Muscle of back (tissue), 13 donors: ENCODE measurements at places on chromosomes 5 and 9.
A peak's percentile ranks its signal among the peaks of the same experiment; 100 is the strongest.

DNA sequence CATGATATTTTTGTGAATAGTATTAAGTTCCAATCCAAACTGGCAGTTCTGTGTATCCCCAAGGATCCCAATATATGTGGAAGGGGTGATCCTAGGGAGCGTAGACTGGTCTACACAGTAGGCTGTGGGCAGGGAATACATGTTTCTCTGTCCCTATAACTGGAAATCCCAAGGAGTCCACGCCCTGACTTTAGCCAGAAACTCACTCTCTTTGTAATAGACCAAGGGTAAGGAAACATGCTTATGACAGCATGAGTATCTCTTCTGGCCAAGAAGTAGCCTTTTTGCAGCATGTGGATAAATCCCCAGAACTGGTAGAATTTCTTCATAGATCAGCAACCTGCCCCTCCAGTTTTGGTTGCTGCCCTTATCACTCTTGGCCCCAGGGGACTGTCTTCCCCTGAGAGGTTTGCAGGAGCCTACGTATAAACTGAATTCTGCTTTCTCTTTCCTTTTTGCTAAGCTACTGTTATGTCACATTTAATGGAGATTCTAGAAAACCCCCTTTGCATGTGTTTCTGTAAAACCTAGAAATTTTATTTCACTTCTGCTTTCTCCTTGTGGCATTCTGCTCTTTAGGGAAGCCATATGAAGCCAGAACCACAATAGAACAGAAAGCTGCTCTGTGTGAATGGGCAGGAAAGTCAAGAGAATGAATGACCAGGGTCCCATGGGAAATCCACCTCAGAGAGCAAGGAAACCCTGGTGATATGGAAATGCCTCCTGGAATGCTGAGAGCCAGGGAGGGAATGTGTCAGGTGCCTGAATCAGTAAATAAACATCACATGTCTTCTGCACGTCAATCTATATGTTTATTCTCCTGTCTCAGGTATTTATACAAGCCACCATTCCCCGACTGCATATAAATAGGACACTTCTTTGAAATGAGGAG is 3.5 kb downstream of the IFNA2 start:
- no peak for DNase-seq

GRCh38 chr9:130865921-130866320 is 30.7 kb downstream of the QRFP start:
- DNase-seq = no peak

DNA sequence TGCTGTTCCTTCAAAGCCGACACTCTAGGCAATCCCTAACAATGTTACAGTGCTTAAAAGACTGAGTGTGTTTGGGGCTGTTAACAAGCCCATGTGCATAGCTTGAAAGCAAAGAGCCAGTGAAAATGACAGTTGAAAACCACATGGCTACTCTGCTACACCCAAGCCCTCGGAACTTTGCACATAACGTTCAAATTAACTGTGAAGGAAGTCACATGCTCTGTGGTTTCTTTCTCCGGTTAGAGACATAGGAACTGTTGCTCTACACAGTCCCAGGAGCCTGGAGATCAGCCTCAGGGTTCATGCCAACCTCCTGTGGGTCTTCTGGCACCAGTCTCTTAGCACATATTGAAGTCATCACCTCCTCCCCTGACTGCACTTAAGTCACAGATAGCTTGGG is 51.1 kb downstream of the C9orf152 start:
- no peak for DNase-seq

DNA sequence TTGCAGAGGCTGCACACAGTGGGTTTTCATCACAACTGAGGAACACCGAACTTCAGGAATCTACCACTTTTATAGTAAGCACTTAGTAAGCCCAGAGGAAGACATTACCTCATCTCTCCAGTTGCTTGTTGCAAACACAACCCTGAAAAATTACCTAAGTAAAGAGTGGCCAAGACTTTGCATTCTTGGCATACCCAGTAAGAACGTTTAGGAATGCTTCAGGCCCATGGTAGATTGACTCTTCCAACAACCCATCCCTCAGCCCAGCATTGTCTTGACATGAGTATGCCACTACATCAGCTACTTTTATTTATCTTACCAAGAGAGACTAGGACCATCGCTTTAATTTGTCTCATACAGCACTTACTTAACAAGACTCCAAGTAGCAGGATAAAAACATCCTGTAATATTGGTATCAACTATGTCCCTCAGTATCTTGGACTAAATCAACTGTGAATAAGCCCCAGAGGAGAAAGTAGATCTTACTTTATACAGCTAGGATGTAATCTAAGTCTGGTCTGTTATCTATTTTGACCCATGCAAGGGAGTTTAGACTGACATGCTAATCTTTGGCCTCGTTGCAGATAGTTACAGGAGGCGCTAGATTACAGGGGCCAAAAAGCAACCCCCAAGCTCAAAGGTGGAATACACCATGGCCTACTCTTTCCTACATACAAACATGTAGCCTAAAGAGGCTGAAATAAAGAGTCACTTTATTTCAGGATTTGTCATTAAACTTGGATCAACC is 114.9 kb downstream of the INVS start:
- peak; percentile 46 for DNase-seq

- DNase-seq = no peak
Observed at GRCh38 chr5:131640043-131640856, 5.2 kb upstream of the RAPGEF6 start.

DNA sequence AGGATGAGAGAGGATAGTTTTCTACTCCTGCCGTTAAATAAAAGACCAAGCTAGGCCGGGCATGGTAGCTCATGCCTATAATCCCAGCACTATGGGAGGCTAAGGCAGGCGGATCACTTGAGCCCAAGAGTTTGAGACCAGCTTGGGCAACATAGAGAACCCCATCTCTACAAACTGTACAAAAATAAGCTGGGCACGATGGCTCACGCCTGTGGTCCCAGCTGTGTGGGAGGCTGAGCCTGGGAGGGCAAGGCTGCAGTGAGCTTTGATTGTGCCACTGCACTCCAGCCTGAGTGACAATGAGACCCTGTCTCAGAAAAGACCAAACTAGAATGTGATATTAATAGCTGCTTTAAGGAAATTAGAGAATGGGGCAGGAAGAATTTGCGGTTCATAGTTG is 158.4 kb downstream of the NIPBL start:
- DNase-seq = no peak

DNA sequence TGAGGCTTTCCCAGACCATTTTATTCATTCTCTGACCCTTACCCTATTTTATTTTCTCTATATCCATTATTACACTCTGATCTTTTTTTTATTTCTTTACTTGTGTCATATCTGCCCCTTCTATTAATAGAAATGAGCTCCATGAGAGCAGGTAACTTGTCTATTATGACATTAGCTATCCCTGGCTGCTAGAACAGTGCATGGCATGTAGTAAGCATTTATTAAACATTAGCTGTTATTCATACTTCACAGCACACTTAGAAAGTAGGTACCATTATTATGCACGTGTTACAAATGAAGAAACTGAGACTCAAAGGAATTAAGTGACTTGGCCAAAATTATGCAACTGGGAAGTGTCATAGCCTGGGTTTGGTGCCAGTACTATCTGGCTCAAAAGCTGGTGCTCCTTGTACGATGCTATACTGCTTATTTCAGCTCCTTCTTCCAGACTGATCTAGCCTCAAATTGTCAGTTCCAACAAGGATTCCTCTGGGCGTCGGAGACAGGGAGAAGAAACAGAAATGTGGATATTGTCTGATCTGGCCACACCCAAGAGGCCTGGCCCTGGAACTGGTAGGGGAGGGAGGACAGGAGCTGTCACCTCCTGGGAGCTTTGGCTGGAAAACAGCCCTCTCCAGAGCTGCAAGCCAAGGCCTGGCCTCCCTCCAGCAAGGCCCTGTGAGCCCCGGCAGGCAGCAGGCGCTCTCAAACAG is 10.8 kb upstream of the NIPAL4 start:
- peak; percentile 25 for DNase-seq

- no peak for DNase-seq
Observed at GRCh38 chr9:135100241-135100681, 12.8 kb downstream of the OLFM1 start.

DNA sequence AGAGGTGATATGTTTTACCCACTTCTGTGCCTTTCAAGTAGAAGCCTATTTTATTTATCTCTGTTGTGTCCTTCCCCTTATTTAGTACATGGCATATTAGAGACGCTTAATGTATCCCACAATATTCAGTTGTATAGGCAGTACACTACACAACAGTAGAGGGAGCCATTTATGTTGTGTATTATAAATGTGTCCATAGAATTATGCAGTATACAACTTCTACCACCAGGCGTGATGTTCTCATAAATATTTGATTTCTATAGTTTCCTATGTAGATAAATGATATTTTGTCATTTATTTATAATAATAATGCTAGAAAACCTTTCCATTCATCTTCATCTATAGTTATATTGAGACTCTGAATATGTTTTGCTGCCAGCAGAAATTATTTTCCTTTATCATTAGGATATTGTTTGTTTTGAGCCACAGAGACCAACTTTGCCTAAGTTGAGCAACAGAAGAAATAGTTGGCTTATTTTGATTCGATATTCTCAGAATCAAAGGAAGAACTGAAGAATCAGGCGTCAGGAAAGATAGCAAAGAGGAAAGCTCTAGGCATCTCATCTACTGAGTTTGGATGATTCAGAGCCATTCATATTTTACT is 81.7 kb downstream of the ADAMTS19 start:
- no peak for DNase-seq

- DNase-seq = no peak
Observed at GRCh38 chr5:91123901-91124300, 259.2 kb downstream of the ARRDC3 start.

DNA sequence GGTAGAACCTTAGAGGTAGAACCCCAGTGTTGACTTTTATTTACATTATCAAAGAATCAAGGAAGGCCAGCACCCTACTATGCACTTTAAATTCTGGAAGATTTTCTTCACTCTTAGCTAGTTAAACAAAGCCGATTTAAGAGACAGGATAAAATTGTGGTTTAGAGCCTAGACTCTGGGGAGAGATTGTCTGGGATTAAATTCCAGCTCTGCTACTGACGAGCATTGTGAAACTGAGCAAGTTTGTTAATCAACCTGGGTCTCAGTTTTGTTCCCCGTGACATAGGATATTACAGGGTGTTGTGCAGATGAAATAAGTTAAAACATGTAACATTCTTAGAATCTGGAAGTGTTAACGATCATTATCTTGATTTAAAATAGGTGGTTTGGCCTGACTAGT is 83.5 kb downstream of the FEM1C start:
- DNase-seq = no peak

DNA sequence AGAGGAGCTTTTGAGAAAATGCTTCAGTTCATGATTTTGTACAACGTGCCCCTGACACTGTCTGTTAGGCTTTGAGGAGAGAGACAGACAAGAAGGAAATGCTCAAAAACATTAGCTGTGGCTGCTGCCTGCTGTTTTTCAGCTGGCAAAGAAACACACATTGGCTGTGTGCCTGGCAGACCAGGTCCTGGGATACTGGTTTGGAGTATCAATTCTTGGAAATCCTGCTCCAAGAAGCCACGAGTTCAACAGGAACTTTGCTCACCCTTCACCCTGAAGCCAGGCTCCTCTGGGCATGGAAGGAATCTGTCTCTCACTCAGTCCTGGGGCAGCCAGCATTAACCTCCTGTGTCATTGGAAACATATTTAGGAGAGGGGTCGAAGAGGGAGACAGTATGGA is 245.5 kb downstream of the AUH start:
- no peak for DNase-seq

DNA sequence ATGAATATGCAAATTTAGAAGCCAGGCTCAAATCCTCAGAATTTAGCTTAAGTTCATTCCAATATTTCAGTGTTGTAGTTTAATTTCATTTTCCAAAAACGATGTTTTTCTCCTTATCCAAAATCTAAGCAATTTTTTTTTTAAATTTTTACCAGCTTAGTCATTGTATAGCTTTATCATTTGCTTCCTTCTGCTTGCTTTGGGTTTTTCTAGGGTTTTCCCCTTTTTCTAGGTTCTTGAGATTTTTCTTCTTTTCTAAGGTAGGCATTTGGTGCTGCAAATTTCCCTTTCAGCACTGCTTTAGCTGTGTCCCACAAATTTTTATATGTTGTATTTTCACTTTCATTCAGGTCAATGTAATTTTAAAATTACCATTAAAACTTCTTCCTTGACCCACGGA is 34.4 kb upstream of the CCDC112 start:
- DNase-seq = no peak

GRCh38 chr5:167699432-167699831 is 592.0 kb upstream of the WWC1 start:
- no peak for DNase-seq

DNA sequence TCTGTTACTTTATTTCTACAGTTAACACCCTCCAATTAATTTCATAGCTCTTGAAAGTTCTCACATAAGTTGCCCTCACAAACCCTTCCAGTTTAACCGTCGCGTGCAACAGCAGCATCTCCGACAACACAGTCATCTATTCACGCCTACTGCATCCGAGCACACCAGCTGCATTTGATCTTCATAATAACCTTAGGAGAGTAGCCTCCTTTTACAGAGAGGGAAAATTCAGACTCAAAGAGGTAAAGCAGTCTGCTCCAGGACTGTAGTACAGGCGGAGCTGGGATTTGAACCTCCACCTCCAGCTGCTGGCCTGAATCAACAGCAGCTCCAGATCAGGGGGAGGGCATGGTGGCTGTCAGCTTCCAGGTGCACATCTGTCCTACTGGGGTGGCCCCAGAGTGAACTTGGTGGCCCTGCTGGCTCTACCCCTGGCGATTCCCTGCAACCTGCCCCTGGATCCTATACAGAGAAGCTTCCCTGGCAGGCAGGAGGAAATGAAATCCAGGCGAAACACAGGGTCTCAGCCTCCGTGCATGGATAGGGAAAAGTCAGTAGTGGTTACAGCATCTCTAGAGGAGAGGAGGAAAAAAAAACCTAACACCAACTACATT is 71.6 kb upstream of the UNC5A start:
- DNase-seq = no peak

DNA sequence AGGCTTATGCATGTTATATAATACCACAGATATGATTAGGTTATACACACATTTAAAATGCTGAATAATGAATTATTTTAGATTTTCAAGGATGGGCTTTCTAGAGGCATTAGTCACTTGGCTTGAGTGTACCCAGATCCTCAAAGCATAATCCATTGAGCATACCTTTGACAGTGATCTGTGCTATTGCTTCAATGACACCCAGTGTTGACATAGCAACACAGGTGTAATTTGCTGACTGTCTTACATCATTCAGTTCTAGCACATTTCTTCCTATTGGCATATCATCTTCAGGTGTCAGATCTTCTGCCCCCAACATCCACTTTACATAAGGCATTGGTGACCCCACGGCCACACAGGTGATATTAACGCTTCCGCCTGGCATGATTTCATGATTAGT is 721.5 kb upstream of the DMAC1 start:
- no peak for DNase-seq

GRCh38 chr5:65815161-65815560 is 93.2 kb downstream of the NLN start:
- no peak for DNase-seq

DNA sequence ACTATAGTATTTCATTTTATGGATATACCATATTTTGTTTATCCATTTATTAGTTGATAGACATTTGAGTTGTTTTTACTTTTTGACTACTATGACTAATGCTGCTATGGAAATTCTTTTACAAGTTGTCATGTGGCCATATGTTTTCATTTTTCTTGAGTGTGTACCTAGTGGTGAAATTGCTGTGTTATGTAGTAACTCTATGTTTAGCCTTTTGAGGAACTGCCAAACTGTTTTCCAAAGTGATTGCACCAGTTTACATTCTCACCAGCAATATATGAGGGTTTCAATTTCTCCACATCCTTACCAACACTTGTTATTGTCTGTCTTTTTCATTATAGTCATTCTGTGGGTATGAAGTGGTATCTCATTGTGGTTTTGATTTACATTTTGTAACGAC is 75.4 kb downstream of the GRIA1 start:
- no peak for DNase-seq

- DNase-seq = no peak
Observed at GRCh38 chr5:1662559-1663085, 137.0 kb downstream of the MRPL36 start.

GRCh38 chr5:36276864-36277263 is 24.8 kb downstream of the RANBP3L start:
- DNase-seq = no peak
